ENCODE measurements at places on chromosomes 7 and 10.

- DNase-seq, result no peak
Observed at GRCh38 chr7:30238721-30239441, 45.5 kb upstream of the ZNRF2 start.

DNA sequence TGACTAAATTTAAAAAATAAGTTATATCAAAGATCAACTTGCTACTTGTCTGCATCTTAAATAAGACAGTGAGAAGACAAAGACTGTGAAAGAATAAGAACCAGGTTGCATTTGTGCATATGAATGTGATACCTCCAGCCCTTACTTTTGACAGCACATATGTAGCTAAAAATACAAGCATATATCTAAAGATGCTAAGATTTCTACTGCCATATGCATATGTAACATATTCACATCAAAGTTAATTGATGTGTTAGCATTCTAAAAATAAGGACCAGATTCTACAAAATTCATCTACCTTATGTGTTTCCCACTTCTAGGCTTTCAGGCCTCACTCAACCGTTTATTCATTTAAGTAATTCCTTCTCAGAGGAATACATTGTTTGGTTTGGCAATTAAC is 1120.3 kb upstream of the LRRTM3 start:
- no peak for DNase-seq

DNA sequence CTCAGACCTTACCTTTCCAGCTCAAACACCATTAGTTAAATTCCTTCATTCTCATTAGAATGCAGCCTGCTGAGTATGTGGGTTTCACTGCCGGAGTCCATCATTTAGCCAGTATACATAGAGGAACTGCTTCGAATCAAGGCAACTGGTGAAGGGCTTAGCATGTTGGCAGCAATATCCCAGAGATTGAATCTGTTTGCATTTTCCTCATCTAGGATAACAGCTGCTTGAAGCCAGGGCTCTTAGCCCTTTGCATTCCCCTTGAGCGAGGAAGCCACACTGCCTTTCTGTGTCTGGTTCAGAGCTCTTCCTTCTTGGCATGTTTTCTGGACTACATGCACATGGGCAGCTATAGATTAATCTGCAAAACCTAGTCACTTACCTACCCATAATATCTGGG is 14.7 kb downstream of the NODAL start:
- no peak for DNase-seq

GRCh38 chr10:49131507-49132361 is 2.1 kb downstream of the FAM170B start:
- no peak for DNase-seq

GRCh38 chr7:151731022-151731441 is 145.9 kb downstream of the PRKAG2 start:
- peak; percentile 76 for DNase-seq

GRCh38 chr7:27173956-27174873 is at the start of gene HOXA10:
TSS of gene HOXA10 (minus strand) at chr7:27174320. CDS start at chr7:27174306, 14 bp downstream.
- DNase-seq, result no peak

DNA sequence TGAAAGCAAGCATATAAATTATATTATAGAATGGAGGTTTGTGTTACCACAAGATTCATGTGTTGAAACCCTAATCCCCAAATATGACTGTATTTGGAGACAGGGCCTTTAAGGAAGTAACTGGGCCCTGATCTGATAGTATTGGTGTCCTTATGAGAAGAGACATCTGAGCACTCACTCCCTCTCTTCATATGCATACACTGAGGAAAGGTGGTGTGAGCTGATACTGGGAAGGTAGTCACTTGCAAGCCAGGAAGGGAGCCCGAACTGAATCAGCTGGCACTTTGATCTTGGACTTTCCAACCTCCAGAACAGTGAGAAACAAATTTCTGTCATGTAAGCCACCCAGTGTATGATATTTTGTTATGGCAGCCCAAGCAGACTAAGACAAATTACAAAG is 66.9 kb upstream of the RHOBTB1 start:
- DNase-seq, result no peak

DNA sequence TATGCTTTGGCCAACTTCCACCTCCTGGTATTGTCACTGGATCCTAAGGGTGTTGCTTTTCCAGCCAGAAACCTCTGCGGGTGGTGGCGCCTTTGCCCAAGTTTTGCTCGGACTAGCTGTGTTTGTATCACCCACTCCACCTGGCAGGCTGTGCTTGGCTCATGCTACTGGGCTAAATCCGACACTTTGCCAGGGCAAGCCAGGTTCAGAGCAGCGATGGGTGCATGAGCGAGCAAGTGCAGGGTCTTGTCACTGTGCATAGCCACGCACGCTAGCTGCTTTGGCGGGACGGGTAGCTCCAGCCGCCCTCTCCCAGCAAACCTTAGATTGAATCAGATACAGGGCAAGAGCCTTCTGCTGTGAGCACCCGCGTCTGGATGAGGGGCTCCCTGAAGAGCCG is 737.5 kb downstream of the PCDH15 start:
- peak; percentile 3 for DNase-seq

DNA sequence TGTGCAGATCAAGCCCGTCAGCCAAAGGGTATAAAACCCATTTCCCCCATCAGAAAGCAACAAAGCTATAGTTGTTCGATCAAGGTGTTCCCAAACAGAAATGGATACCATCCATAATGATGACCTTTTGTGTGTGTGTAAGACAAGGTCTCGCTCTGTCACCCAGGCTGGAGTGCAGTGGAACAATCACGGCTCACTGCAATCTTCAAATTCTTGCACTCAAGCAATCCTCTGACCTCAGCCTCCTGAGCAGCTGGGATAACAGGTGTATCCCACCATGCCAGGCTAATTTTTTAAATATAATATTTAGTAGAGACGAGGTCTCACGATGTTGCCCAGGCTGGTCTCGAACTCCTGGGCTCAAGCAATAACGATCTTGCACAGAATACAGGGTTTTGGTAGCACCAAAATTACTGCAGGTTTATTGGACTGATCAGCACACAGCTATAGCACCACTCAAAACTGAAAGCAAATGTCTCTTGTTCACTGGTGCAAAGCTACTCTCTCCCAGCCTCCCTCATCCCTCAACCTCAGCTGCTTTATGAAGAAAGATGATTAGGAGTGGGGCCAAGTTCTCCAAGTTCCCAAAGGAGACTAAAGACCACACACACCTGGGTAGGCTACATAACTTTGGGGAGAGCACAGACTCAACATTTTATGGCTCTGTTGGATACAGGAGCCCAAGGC is 80.5 kb downstream of the ABI1 start:
- no peak for DNase-seq

DNA sequence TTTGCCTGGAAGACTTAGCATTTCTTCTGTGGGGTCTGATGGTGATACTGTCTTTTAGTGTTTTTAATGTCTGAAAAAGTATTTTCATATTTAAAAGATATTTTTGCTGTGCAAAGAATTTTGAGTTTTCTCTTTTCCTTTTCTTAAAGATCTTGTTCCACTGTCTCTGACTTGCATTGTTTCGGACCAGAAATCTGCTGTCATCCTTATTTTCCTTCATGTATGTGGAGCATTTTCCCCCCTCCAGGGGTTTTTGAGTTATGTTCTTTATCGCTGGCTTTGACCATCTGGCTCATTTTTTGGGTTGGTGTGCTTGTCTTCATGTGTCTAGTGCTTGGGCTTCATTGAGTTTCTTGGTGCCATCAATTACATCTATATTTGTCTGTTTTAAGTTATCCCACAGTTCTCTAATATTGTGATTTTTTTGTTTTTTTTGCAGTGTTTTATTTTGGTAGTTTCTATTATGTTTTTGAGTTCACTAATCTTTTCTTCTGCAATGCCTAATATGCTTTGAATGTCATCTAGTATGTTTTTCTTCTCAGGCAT is 119.9 kb downstream of the MGMT start:
- no peak for DNase-seq

GRCh38 chr7:130180571-130181262 is 24.5 kb downstream of the TMEM209 start:
- DNase-seq, result no peak

GRCh38 chr7:22814261-22815208 is 8.1 kb downstream of the TOMM7 start:
- no peak for DNase-seq

DNA sequence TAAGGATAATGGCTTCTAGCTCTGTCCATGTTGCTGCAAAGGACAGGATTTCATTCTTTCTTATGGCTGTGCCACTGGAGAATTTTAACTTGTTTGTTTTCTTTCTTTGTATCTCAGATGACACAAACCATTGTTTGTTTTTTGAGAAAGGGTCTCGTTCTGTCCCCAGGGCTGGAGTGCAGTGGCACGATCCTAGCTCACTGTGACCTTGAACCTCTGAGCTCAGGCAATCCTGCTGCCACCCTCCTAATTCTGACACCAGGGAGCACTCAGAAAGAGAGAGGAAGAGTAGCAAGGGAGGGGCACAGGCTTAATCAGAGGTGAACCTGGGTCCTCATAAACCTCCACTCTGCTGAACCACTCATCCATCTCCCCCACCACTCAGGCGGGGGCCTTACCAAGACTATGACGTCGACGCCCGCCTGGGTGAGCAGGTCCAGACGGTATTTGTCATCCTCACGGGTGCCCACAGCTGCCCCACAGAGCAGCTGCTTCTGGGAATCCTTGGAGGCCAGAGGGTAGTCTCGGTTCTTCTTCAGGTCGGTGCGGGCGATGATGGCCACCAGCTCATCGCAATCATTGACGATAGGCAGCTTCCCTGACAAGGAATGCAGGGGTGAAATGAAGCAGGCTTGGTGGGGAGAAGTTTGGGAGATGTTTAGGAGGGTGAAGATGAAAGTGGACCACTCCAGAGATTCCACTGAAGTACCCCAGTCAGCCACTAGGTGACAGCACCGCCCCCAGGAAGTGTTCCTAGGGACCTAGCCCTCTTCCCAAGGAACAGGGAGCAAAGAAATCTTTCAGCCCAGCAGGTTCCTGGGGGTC is 11.6 kb downstream of the IMPDH1 start:
- DNase-seq, result peak; percentile 76

DNA sequence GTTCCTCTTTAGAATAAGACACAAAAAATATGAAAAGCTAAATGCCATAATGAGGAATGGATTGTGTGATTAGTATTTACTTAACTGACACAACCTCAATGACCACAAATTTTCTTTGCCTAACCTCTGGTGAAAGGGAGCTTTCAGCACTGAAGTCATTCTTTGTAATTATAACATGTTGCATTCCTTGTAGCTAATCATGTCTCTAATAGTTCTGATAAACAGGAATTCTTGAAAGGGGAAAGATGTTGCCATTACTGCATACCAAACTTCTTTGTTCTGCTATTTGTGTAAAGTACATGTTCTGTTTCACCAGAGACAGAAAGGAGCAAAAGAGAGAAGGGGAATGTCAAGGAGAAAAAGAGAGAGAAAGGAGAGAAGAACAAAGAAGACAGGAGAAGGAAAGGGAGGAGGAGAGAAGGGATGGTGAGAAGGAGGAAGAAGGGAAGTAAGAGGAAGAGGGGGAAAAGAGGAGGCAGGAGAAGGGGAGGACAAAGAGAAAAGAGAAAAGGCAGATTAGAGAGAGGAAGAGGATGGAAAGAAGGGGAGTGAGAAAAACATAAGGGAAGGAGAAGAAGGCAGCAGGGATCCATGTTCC is 120.9 kb downstream of the SEMA3D start:
- no peak for DNase-seq

DNA sequence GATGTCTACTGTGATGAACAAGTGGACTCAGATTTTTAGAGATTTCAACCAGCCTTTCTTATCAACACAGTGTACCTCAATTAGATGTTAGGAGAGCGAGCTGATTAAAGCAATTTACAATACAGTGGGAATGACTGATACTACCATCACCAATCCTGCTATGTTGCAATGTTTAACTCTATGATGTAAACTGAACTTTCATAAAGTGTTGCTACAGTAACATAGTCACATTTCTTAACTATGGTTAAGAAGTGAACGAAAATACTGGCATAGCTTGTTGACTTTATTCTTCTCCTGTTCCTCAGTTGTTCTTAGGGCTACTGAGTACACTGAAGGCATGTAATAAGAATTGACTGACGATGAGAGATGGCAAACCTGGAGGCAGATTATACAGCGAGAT is 139.8 kb downstream of the MYOF start:
- DNase-seq, result no peak

DNA sequence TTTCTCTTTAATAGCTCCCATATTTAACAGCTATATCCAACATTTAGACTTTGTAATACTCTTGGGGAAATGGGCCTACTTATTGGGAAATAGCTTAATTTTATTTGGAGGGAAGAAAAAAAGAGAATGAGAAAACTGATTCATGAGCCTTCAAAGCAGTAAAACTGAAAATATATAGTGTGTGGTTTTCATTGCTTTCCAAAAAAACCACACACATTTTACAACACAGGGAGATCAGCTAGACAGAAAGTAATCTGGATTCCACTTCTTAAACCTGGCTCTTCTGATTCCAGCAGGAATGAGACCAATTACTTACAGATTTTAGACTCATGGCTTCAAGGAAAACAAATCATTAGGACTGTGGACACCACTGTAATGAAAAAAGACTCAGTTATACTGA is 48.7 kb downstream of the CH25H start:
- no peak for DNase-seq

- no peak for DNase-seq
Observed at GRCh38 chr7:106952658-106953231, 87.7 kb downstream of the PIK3CG start.

DNA sequence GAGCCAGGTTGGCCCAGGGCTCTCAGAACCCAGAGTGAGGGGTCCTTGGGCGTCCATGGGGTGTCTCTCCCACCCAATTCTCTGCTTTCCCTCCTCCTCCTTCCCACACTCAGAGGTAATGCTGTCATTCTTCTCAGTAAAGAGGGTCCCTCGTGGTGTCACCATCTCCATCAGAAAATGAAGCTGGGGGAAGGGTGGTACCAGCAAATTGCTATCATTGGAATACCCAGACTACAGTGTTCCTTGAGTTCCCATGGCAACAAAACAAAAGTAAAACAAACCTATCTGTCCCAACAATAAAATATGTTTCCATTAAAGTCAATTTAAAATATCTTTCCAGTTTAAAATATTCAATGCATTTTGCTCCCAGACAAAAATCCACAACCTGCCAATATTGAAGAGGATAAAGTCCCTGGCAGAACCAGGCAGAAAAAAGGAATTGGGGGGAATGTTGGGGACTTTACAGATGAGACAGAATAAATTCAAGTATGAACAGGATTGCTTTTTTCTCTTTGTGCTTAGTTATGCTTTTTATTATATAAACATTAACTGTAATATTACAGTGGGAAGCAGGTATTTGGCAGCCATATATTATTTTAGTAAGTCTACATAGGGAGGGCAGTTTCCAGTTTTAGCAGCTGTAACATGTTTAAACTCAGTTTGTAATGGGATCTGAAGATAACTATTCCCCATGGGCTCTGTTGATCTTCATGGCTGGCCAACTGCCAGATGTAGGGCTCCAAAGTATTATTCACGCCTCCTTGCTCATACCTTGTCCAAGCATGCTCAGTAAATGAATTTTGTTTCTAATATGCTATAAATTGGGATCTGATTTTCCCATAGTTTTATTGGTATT is 182.1 kb downstream of the ARID5B start:
- peak; percentile 70 for DNase-seq

GRCh38 chr10:21475393-21475792 is 50.1 kb downstream of the SKIDA1 start:
- no peak for DNase-seq

GRCh38 chr7:139680676-139681462 is 96.9 kb downstream of the HIPK2 start:
- DNase-seq, result no peak

Data from BE2C (cell line).